ENCODE measurements at places on chromosomes 5 and 9. TPM values are rescaled to one million over a fixed set of nuclear protein-coding genes. Genes with fewer than 3 reads are reported as not detected.

Gene DDX4
- total RNA-seq = not detected

Gene RNF183
- not detected for total RNA-seq

Gene TPM2
- total RNA-seq = 12.2 TPM

Gene PCDHGC3
- total RNA-seq = 20.5 TPM

Gene EIF4E1B
- total RNA-seq = not detected

Gene TTF1
- total RNA-seq = 10.3 TPM

Gene IL3
- total RNA-seq = not detected

Gene VAV2
- total RNA-seq = 21.7 TPM

Gene ANAPC2
- total RNA-seq = 20.9 TPM

Gene LRRC26
- total RNA-seq = not detected

Gene FAM151B
- 2.6 TPM for total RNA-seq

Gene COL15A1
- total RNA-seq = 0.33 TPM

Gene TMEM250
- 33.1 TPM for total RNA-seq

Gene SNX30
- 10.0 TPM for total RNA-seq

Gene GKAP1
- total RNA-seq = 2.0 TPM

Gene SRD5A1
- 5.6 TPM for total RNA-seq

Gene HK3
- total RNA-seq = not detected

Gene KIF12
- not detected for total RNA-seq

Gene TTLL11
- 2.7 TPM for total RNA-seq

Gene DOCK8
- 5.5 TPM for total RNA-seq

Gene QRFP
- not detected for total RNA-seq
